ENCODE measurements at places on chromosomes 6 and 20. TPM values are rescaled to one million over a fixed set of nuclear protein-coding genes. Genes with fewer than 3 reads are reported as not detected.

The CCN5 gene
- total RNA-seq = 400 TPM

The EEF1A2 gene
- total RNA-seq = not detected

The ZC2HC1B gene
- total RNA-seq = not detected

The EPB41L1 gene
- 19.9 TPM for total RNA-seq

The SEMG1 gene
- total RNA-seq = not detected

The IYD gene
- under 0.01 TPM for total RNA-seq

DNA sequence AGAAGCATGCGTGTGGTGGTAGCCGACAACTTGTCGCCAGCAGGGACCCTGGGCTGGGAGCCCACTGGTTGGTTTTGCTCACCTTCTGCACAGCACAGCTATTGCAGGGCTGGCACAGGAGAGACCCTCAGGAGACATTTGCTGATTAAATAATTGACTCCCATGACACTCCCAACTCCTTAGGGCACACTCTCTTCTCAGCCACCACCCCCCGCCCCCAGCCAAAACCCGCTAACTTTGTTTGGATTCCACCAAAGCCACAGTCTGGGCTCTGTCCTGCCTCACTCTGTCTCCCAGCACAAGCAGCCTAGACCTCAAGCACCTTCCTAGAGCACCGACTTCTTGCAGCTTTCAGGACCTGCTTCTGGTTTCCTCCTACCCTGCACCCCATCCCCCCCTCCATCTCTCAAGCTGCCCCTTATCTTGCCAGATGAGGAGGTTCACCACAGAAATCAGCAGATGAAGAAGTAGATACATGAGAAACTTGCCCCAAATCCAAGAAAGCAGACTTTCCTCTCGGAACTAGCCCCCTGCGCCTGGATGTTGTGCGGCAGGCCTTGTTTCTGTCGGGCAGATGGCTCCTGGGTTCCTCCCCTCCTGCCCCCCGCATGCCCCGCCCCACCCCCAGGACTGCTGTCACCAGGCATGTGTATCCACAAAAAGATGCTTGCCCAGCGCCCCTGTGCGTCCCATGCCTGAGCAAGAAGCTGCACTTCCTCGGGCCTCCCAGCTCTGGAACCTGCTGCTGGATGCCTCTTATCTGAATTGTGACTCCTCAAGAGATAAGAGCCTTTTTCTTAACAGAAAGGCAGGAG lies 35.0 kb upstream of the CD93 start:
- no peak for DNase-seq

GRCh38 chr6:5085648-5086293 lies 630 bp downstream of the PPP1R3G start:
- DNase-seq = no peak

GRCh38 chr20:3749689-3750531 lies 17.4 kb downstream of the HSPA12B start:
- DNase-seq = no peak

GRCh38 chr20:19850198-19850533 lies 92.1 kb downstream of the RIN2 start:
- no peak for DNase-seq

Data from tibial nerve (tissue), 4 donors.